GM13977 (cell line): ENCODE measurements at places on chromosomes 13 and 19.

- no peak for DNase-seq
These were observed 9.5 kb downstream of the EGLN2 start for GRCh38 chr19:40808497-40808896.

DNA sequence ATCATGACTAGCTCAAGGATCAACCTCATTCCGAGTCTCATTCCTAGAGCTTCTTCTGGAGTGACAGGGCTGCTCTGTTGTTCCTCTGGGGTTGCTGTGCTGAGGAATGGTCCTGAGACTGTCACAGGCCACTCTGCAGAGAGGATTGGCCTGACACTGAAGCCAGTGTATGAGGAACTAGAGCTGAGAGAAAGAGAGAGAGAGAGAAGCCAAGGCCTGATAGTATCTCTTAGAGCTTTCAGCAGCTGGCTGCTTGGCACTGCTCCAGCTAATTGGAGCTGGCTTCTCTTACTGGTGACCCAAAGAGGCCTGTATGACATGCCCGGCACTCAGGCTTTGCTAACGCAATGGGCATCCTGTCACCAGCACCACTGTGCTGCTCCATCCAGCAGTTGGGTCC is 73.4 kb upstream of the FLT1 start:
- no peak for DNase-seq

DNA sequence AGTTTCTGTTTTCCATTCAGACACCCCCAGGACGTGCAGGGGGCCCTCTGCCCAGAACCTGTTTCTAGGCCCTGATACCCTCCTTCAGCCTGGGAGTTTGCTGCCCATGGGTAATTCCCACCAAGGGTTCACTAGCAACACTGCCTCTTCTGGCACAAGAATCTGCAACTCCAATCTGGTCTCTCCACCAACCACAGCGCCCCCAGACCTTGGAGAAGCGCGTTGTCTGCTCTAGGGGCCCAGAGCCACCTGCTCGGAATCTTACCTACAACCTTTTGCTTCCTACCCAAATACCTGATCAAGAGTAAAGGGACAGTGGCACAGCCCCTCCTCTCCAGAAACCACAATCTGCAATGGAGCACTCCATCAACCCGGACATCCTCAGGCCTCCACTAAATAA is 763 bp downstream of the ZNF180 start:
- no peak for DNase-seq

GRCh38 chr13:34675626-34676025 is 266.4 kb upstream of the NBEA start:
- no peak for DNase-seq

GRCh38 chr13:110220471-110220870 is 86.5 kb downstream of the COL4A1 start:
- DNase-seq: no peak

- no peak for DNase-seq
These were observed 677 bp upstream of the LRCH1 start for GRCh38 chr13:46552303-46552682.

DNA sequence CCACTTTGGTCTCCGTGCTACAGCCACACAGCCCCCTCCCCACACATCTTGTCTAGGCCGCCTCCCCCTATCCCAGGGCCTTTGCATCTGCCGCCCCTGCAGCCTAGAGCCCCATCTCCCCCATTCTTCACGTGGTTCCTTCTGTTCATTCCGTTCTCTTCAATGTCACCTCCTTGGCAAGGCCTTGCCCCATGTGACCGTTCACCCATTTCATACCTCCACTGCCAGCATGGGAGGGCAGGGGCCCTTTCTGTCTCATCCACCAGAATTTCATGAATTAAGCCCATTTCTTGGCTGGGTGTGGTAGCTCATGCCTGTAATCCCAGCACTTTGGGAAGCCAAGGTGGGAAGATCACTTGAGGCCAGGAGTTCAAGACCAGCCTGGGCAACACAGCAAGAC is 15.7 kb upstream of the HNRNPM start:
- no peak for DNase-seq

- DNase-seq: peak; percentile 84
These were observed 1.6 kb downstream of the TNFSF9 start for GRCh38 chr19:6532244-6532999.

DNA sequence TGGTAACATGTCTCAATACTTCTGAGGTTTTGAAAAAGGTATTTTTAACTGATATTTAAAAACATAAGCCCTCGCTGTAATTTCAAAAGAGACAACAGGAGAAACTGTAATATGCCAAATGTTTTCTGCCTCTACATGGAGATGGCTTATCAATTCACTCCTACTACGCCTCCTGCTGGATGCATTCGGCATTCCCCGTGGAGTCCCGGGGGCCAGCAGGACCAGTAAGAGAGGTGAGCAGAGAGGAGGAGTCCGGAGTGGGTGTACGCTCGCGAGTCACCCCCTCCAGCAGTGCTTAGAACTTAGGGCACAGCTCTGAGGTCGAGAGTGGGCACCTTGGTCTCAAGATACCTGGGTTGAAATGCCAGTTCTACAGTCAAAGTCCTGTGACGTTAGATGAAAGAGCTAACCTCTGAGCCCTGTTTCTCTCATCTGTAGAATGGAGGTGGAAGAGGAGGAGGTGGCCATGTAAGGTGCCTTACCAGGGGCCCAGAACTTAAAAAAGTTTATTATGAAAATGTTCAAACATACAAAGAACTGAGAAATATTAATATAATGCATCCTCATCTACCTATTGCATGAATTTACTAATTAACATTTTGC is 110.2 kb downstream of the STK24 start:
- no peak for DNase-seq

DNA sequence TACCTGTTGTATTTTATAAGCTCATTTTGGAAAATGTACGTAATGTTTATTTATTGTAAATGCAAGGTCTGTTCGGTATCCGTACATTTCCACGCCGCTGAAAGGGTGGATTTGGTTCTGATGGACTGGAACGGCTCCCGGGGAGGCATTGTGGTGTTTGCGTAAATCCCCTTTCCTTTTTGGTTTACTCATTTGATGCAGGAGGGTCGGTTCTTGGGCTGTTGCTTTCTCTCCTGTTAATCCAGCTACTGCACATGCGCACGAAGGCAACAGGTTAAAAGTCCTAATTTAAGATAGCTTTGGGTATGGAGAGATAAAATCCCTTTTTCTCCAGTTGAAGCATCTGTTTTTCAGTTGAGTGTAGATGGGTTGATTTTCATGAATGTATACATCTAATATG is 224.4 kb downstream of the TM9SF2 start:
- no peak for DNase-seq

DNA sequence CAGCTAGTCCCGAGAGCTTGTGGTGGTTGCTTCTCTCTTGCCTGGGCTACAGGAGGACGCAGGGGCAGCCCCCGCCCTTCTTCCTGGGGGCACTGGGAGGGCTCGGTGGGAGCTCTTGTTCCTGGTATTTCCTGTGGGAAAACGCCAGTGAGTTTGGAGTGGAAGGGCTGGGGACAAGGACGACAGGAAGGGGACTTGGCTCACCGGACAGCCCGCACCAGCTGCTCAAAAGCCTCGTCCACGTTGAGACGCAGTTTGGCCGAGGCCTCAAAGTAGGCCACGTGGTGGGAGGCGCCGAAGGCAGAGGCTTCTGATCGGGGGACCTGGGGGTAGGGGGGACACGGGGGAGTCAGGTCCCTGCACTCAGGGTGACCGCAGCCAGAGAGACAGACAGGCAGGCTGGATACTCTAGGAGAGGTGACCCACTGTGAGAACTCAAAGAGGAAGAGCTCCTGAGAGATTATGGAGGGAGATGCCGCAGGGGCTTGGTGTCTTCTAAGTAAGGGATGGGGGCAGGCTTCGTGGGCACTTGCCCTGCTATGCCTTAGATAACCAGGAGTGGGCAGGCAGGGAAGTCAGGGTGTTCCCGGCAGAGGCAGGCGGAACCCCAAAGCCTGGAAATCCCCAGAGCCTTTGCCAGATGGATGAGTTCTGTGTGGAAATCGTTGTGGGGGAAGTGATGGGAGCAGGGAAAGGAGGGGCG is 4.3 kb downstream of the RRAS start:
- DNase-seq: no peak

GRCh38 chr19:31317570-31317969 is 31.7 kb downstream of the TSHZ3 start:
- DNase-seq: no peak

- no peak for DNase-seq
These were observed 55.0 kb downstream of the DNAJC15 start for GRCh38 chr13:43078399-43078798.

DNA sequence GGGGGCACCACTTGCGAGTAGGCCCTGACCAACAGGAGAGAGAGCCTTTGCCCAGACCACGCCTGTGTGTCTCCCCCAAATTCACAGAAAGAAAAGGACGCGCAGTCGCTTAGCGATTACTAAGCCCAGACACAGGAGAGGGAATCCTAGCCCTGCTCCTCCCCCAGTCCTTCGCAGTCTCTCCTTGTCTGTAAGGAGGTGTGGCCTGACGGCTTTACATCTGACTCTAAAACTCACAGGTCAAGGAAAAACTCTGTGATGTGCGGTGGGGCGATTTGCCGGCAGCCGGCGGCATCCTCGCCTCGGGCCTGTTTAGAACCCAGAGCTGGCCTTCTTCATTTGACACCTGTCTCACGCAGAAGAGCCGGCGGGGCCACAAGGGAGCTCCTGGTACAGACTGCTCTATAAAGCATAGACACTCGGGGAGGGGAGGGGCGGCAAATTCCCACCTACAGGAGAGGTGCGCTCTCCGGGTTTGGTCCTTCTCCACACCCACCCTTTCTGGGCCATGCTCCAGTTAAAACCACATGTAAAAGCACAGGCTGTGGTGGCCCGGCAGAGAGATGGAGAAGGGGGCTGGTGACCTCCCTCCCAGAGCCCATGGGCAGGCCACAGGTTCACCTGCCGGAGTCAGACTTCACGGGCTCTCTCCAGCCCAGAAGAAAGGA is 17.8 kb downstream of the GPR12 start:
- DNase-seq: no peak

- no peak for DNase-seq
These were observed 12.9 kb downstream of the SIGLECL1 start for GRCh38 chr19:51263808-51264207.

DNA sequence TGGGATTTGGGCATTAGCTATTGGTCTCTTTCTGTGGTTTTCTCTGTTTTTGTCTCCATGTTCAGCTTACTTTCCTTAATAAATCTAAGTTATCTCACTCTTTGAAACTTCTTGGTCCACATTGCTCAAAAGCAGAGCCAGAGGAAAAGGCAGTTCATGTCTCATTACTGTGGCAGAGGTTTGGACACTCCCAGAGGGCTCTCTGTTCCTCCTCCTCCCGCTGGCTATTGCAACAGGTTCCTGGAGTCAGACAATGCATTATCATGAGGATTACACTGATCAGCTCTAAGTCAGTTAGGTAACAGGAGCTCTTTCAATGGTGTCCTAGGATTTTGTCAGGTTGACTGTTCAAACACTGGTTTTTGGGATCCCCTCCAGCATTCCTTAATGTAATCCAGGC is 298.8 kb downstream of the NDFIP2 start:
- DNase-seq: no peak

- DNase-seq: peak; percentile 17
These were observed 1000.6 kb downstream of the OLFM4 start for GRCh38 chr13:54029226-54029625.

- DNase-seq: no peak
These were observed 11.2 kb downstream of the UNC13A start for GRCh38 chr19:17677002-17677401.

DNA sequence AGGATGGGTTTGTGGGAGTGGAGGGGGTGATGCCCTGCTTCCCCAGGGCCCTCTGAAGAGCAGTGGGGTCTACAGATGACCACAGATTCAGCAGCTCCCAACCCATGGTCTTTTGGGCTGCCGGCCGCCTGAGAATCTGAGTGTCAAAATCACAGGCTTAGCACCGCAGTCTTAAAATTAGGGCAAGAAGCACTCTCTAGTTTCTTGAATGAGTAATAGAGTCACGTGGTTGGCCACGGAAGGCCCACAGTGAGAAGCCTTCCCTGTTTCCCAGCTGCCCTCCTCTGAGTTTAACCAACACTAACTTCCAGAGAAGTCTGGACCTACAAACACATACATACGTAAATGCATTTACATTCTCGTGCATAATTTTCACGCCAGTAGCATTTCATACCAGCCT is 5.2 kb downstream of the PRMT1 start:
- no peak for DNase-seq

- no peak for DNase-seq
These were observed 935 bp downstream of the CRB3 start for GRCh38 chr19:6465006-6465405.

- peak; percentile 87 for DNase-seq
These were observed 566 bp downstream of the TIMM13 start for GRCh38 chr19:2426611-2427428.

GRCh38 chr13:26343816-26344215 is 89.9 kb downstream of the CDK8 start:
- no peak for DNase-seq

DNA sequence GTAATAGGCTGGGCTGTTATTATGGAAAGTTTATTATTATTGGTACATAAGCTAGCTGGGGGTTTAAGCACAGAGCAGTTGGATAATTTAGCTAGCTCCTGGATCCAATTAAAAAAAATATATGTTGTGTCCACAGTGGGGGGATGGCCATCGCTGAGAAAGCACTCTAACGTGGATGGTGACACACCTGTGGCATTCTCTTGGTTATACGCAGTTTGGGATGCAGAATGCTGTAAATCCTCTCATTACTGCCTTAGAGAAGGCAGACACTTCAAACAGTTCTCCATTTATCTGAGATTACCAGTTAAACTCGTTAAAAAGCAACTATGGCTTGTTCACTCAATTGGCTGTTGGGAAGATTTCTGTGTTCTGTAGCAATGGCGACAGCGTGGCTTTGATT is 2.4 kb upstream of the ZNF536 start:
- DNase-seq: no peak

DNA sequence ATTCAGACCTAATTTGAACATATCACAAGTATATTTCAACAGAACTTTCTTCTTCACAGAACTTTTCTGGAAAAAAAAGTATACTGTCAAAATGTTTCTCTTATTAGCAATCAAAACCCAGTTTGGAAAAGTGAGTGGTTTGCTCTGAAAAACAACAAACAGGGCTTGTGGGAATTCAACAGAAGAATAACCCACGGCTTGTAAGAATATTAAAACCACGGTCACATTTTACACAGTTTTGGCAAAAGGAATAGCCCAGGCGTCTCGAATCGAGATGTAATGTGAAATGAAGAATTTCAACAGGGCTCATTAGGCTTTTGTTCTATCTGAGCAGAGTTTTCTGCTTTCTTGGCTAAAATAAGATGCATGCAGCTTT is 70.7 kb downstream of the COL4A2 start:
- DNase-seq: no peak

DNA sequence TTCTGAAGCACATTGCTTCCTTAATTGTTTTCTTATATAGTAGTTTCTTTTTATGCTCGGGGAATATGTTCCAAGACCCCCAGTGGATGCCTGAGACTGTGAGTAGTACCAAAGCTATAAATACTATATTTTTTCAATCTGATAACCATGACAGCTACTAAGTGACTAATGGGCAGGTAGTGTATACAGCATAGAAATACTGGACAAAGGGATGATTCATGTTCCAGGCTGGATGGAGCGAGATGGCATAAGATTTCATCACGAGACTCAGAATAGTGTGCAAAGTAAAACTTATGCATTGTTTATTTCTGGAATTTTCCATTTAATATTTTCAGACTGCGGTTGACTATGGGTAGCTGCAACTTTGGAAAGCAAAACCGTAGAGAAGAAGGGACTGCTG is 47.9 kb upstream of the OLFM4 start:
- DNase-seq: no peak

- DNase-seq: no peak
These were observed 598.7 kb upstream of the SPRY2 start for GRCh38 chr13:80939581-80939980.

GRCh38 chr19:19554074-19555023 is 16.3 kb downstream of the CILP2 start:
- DNase-seq: peak; percentile 82

- DNase-seq: no peak
These were observed 23.9 kb downstream of the DHRS12 start for GRCh38 chr13:51780099-51780498.

- DNase-seq: peak; percentile 7
These were observed 8.2 kb downstream of the RAB11B start for GRCh38 chr19:8398311-8398771.
